COLO829 (cell line): ENCODE measurements at places on chromosomes 3 and 15.

GRCh38 chr3:17090280-17090983 lies 205.7 kb downstream of the PLCL2 start:
- DNase-seq = no peak

DNA sequence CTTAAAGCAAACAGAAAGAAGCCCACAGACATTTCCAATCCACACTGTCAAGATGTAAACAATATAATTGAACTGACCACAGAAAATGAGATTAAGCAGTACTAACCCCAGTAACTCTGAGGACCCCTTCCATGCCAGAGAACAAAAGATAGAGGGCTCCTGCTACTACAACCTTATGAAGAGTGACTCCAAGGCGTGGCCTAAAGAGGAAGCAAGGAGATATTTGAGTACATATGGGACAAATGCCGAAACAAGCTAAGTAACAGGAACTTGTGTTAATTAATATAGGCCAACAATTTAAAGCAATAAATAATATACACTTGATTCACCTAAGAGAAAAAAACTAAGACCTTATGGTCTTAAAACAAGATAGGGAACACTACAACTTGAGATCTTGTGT lies 25.0 kb upstream of the VPS39 start:
- DNase-seq = no peak

DNA sequence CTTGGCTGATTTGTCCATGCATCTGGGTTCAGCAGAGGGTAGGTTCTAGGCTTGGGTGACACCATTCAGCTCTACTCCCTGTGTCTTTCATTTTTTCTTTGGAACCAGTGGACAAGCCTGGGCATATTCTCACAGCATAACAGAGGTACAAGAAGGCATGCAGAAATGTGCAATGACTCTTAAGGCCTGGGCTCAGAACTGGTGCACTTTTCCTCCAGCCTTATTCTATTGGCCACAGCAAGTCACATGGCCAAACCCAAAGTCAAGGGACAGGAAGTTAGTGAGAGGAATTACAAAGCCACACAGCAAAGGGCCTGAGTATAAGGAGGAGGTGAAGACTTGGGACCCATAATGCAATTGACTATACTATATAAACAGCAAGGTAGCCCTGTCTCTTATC lies 200.9 kb upstream of the CTDSPL start:
- DNase-seq = no peak

GRCh38 chr3:48634661-48635221 lies 520 bp downstream of the SLC26A6 start:
- DNase-seq = peak; percentile 90

- DNase-seq = peak; percentile 21
Observed at GRCh38 chr3:24365168-24365567, 129.5 kb downstream of the THRB start.

GRCh38 chr3:48187579-48188265 lies 495 bp downstream of the CDC25A start:
- DNase-seq = no peak

DNA sequence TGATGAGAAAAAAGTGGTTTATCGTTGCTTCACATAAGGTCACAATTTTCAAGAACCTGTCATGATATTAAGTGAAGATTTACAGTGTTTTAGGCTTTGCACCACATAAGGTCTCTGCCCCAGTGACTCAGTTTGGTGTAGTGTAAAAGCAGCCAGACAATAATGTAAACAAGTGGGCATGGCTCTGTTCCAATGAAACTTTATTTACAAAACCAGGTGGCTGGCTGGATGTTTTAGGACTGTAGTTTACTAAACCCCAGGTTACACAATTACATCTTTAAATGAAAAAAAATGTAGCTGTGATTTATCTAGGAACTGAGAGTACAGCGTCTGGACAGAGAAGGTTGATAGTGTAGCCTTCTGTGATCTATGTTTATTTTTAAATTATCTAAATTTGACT lies 9.7 kb upstream of the FBXL22 start:
- no peak for DNase-seq

- DNase-seq = no peak
Observed at GRCh38 chr3:144415492-144415891, 443.9 kb downstream of the DIPK2A start.

DNA sequence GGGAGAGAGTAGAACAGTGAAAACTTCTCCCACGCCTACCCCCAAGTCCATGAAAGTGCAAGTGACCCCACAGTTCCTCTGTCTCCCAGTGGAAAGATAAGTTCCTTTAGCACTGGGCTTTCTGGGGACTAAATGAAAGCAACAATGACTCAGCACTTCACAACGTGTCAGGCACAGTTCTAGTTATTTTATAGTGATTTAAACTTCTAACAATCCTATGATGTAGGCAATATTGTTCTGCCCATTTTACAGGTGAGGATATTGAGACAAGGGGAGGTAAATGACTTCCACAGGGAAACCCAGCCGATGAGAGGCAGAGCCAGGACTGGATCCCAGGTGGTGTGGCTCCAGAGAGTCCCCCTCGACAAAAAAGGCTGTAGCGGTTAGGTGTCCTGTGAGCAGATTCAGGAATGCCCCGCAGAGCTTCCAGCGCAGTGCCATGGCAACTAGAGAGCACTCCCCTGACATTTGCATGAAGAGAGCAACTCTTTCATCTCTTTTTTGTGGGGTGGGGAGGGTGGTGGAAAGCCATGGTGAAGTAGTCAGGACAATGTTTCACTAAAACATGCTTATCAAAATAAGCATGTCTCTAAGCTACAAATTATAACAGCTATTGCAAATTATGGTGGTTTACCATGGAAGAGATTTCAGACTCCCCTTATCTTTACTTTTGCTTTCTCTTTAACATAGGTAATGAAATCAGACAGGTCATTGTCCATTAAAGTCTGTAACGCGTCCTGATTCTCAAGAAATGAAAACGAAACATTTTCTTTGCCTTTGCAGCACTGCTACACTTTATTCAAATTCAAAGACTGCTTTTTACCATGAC lies 62.1 kb downstream of the NR2F2 start:
- DNase-seq = no peak

- DNase-seq = no peak
Observed at GRCh38 chr3:136305879-136306278, 55.7 kb downstream of the PCCB start.

DNA sequence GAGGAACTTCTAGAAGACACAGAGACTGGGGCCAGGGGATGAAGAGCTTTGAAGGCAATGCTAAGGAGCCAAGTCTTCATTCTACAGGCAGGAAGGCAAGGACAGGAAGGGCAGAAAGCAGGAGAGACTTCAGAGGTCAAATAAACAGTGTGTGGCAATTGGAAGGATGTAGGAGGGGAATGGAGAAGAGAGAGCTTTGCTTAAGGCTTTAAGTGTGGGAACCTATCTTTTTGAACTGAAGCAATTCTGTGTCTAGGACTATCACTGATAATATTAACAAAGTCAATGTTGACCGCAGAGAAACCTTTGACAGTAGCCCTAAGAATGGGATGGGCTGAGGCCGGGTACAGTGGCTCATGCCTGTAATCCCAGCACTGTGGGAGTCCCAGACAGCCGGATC lies 325.0 kb downstream of the FOXP1 start:
- DNase-seq = no peak

DNA sequence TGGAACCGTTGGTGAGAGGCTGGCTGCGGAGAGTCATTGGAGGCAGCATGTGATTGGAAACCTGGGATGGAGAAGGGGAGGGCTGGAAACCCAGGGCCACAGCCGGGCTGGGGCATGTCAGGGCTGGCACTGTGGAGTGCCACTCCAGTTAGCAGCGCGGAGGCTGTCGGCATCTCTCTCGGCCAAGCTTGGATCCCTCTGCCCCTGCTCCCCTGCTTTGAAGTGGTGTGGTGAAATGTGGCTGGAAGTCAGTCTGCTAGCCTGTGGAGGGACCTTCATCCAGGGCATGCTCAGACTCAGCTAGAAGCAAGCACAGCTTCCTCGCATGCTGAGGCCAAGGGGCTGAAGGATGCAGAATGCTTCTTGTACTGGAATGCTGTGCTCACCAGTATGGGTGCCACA lies 13.5 kb downstream of the SLCO3A1 start:
- DNase-seq = no peak

- no peak for DNase-seq
Observed at GRCh38 chr15:58684751-58685150, 64.8 kb downstream of the ADAM10 start.

GRCh38 chr3:33980252-33980651 lies 181.8 kb downstream of the PDCD6IP start:
- DNase-seq = peak; percentile 64

DNA sequence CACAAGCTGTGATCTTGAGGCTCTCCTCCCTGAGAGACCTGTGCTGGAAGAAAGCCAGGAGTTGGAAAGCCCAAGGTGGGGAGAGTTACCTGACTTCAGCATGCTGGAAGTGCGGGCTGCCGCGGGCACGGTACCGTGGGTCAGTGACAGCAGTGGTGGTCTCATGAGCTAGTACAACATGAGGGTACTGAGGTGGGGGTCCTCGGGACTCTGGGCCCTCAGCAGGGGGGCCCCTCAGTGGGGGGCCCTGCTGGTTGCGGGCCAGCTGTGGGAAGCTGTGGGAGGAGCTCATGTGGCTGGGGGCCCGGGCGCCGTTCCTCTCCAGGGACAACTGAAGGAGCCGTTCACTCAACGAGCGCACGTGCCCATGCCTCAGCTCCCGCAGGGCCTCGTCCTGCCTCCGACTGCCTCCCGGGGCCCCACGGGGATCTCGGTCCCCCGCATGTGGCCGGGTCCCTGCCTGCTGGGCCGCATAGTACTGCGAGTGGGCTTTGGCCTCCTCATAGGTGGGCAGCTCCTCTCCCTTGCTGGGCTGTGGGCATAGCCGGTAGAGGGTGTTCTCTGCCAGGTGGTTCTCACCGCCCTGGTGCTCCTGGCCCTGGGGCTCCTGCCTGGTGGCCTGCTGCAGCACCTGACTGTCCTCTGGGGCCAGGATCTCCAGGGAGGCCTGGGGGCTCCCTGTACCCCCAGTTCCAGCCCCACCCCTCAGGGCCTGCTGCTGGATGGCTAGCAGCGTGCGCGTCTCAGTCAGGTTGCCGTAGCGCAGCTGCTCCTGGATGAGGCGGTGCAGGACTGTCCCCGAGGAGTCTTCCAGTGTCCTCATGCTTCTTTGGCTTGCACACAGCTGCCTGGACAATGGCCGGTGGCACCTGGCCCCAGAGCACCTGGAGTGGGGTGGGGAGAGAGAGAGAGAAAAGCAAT lies 3.4 kb downstream of the AMOTL2 start:
- DNase-seq = no peak

GRCh38 chr3:94310341-94311135 lies 247.7 kb downstream of the NSUN3 start:
- DNase-seq = no peak
